ENCODE measurements at places on chromosomes 11 and 22.

GRCh38 chr11:109784536-109784935, 308.7 kb upstream of the ZC3H12C start:
- DNase-seq = no peak

- DNase-seq = no peak
These were observed 18.7 kb upstream of the SLC35C1 start for GRCh38 chr11:45786272-45786671.

GRCh38 chr11:57514538-57515331, 767 bp downstream of the SLC43A1 start:
- peak; percentile 65 for DNase-seq

GRCh38 chr11:119108146-119108856, 1.2 kb downstream of the C2CD2L start:
- DNase-seq = peak; percentile 43

- no peak for DNase-seq
These were observed 94.3 kb downstream of the TTC28 start for GRCh38 chr22:28585324-28585723.

DNA sequence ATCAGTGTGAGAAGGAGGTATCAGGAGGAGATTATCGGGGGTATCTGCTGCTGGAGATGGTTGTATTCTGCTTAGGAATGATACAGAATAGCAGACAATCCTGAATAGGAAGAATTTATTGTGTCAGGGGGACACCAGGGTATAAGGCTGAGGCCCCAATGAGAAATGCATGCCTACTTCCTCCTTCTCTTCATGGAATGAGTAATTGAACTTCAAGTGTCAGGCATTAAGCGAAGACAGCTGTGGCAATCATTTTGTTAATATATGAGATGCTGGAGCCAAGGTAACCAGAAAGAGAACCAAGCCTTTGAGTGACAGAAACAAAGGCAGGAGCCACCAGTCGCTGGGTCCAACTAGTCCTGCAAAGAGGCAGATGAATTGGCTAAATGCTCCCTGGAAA, 49.1 kb downstream of the KIRREL3 start:
- no peak for DNase-seq

GRCh38 chr22:31075961-31076360, 5.2 kb upstream of the SMTN start:
- DNase-seq = peak; percentile 70

DNA sequence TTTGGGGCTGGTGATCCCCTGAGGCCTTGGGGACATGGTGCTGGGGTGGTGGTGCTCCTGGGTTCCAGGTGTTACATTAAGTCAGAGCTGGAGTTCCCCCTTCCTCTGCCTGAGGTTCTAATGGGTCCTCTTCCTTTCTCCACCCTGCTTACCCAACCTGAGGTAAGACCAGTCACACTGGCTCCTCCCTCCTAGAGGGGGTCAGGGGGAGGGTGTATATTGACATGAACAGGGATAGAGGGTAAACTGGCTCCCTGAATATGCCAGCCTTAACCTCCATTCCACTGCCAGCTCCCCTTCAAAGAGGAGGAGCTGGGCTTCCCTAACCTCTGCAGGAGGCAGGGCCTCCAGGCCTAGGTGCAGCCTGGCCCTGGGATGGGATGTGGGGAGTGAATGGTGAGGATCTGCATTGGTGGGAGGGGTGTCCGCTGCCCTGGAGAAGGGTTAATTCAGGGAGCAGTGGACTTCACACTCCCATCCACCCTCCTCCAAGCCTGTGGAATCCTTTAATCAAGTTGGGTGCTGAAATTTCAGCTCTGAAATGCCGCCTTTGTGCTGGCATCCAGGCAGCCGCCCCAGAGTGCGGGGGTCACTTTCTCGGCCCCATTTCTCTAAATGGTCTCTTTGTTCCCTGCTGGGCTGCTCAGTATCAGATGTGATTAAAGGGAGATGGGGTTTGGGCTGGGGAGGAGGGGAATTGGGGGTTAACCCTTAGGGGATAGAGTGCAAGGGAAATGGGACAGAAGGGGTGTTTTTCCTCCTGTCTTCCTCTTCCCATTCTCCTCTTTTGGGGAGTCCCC, 15.2 kb downstream of the POLR2F start:
- DNase-seq = no peak

- no peak for DNase-seq
These were observed 3.6 kb upstream of the PGR start for GRCh38 chr11:101133190-101133589.

DNA sequence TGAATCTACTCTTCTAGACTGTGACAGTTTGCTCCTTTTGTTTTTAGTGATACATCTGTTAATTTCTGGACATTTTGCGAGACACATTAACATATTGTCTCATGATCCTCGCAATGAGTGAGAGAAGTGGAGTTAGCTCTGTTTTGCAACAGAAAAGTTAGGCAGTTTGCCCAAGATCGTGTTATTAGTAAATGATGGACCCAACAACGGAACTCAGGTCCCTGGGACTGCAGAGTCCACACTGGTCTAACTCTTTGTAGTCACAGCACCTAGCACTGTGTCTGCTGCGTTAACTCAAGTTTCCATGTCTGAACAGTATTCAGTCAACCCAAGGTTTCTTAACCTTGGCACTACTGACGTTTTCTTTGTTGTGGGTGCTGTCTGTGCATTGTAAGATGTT, 3.2 kb downstream of the DEPDC7 start:
- DNase-seq = no peak

DNA sequence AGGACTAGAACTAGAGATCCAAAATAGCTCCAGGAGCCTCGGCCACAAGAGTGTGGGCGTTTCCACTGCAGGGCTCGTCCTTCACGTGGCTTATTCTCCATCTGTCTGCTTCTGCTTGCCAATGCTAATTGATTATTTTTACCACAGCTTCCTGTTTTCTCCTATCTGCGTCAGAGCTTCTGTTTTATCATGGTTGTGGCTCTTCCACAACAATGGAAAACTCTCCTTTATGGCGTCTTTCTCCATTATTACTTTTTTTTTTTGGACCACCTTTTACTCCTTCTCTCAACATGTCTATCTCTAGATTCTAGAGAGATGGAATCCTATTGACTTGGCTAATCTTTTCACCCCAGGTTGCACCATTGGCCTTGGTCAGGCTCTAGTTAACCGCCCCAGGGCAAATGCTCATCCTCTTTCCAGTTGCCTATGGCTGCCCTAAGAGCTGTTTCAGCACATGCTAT, 25.9 kb downstream of the CAT start:
- DNase-seq = no peak

DNA sequence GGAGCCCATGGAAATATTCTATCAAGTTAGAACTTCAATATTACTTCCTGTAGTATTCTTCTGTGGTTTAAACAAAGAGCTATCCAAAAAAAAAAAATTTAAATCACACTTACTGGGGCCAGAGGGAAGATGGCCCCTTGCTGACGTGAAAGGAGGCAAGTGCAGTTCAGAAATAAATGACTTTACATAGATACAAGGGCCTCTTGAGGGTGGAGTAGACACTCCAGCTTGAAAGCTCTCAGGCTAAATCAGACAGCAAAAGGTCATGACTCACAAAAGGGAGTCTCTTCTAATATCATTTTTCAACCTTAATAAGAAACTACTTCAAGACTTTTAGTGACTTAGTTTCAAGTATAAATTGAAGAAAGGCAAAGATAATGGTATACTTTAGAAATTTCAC, 1160.3 kb downstream of the FAM181B start:
- DNase-seq = no peak

GRCh38 chr11:94120946-94121345, 7.7 kb upstream of the PANX1 start:
- DNase-seq = no peak

- no peak for DNase-seq
These were observed 44.5 kb downstream of the PARVB start for GRCh38 chr22:44068422-44069191.

DNA sequence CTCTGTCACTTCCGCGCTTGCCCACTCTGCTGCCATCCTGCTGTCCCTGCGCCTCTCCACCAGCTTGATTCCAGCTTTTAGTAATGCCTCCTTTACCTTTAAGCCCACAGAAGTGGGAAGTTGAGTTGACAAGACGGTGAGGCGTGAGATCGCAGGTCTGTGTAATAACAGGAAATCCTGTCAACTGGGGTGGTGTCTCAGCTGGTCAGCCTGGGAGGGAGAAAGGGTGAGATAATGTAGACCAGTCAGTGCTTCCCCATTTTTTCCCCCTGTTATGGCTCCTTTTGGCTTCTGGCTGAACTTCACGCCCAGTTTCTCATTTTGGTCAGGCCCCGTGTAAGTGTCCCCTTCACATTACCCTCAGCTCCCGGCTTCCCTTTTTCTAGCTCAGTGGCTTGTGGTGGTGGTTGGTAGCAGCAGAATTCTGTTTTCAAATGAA, 98.9 kb downstream of the TRAF6 start:
- DNase-seq = no peak

DNA sequence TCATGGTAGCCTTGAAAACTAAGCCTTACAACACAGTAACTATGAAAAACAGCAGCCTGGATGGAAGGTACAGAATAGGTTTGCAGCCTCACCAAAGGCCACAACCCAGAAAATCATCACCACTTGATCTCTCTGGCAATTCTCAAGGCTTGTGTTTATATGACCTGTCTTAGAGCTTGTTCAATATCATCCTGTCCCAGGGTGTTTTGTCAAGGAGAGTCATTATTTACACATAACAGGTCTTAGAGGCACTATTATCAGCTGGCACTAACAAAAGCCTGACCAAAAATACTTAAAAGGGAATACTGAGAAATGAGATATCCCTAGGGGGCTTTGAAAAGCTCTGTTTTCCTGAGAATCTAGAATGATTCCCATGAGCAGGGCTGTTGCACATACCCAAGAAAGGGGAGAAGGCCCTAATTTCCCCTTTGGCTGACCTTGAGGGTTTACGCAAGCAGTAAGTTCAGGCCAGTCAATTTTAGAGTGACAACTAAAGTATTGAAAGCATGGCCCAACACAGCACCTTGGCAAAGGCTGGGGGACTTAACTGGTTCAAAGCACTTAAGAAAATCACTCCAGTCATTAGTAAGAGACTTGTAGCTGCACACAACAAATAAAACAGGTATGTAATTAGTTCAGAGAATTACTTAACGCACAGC, 7.9 kb downstream of the SC5D start:
- DNase-seq = no peak

Data from hepatocyte (in vitro differentiated cells).